NCI-H345 (cell line): ENCODE measurements at places on chromosomes 12 and 14.

GRCh38 chr14:87067061-87067460, 925.9 kb downstream of the GALC start:
- no peak for DNase-seq

- no peak for DNase-seq
Observed at GRCh38 chr14:93790966-93791365, 2.7 kb upstream of the PRIMA1 start.

DNA sequence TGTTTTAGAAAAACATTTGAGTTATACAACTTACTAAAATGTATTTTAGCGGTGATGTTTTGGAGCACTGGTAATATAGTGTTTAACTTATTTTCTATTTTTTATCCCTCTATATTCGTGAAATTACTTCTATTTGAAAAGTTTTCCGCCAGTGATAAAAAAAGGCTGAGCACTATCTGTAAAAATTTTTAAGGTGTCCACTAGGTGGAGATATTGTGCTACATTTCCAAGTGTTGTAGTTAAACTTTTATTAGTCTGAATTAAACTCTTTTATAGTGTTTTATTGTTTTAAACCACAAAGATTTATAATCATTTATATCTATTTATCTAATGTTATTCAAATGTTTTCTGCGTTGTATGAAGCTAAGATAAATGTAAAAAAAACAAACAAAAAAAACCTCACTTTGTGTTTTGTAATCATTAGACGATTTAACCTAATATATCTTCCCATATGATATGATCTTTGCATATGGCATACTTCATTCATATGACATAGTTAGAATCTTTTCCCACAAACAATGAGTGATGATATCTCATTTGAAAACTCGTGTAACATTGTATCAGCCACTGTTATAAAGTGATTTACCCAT, 11.8 kb downstream of the ALG10B start:
- DNase-seq = peak; percentile 5

DNA sequence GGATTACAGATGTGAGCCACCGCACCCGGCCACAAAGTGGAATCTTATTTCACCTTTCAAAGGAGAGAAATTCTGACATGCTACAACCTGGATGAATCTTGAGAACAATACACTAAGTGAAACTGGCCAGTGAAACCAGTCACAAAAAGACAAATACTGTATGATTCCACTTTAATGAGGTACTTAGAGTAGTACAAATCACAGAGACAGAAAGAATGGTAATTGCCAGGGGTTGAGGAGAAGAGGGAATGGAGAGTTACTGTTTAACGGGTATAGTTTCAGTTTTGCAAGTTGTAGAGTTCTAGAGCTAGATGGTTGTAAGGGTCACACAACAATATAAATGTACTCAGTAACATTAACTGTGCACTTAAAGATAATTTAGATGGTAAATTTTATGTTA, 33.4 kb downstream of the ADIPOR2 start:
- DNase-seq = no peak

DNA sequence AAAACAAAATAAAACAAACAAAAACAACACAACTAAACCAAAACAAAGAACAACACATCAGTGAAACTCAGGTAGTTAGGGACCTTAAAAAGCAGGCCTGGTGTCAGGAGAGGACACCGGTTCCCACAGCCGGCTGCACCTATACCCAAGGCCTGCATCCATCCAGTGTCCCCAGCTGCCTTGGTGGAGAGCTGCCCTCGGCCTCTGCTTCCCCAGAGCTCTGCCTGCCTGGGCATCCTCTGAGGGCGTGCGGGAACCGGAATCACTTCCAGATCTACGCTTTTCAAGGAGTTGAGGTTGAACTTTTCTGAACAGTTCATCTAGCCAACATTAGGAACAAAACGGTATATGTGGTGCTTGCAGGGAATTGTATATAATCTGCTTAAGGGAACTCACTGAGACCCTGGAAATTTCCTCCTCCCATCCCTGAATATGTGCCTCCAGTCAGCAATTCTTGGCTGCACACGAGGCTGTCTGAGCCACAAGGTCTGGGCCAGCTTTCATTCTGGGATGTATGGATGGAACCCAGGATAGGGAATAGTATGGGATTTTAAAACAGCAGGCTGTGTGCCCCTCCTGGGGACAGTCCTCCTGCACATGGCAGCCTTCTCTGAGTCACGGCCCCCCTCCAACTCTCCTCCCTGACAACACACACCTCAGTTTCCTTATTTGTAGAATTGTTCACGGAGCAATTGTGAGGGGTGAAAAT, 319.0 kb upstream of the RTL1 start:
- DNase-seq = no peak

DNA sequence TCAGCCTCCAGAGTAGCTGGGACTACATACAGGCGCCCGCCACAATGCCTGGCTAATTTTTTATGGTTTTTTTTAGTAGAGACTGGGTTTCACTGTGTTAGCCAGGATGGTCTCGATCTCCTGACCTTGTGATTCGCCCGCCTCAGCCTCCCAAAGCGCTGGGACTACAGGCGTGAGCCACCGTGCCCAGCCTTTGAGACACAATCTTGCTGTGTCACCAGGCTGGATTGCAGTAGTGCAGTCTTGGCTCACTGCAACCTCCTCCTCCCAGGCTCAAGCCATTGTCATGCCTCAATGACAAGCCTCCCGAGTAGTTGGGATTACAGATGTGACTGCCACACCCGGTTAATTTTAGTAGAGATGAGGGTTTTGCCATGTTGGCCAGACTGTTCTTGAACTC, 21.3 kb upstream of the STRN3 start:
- no peak for DNase-seq

- no peak for DNase-seq
Observed at GRCh38 chr14:87873741-87874140, 119.2 kb downstream of the GALC start.

- no peak for DNase-seq
Observed at GRCh38 chr12:93676408-93677194, 574 bp upstream of the CRADD start.

DNA sequence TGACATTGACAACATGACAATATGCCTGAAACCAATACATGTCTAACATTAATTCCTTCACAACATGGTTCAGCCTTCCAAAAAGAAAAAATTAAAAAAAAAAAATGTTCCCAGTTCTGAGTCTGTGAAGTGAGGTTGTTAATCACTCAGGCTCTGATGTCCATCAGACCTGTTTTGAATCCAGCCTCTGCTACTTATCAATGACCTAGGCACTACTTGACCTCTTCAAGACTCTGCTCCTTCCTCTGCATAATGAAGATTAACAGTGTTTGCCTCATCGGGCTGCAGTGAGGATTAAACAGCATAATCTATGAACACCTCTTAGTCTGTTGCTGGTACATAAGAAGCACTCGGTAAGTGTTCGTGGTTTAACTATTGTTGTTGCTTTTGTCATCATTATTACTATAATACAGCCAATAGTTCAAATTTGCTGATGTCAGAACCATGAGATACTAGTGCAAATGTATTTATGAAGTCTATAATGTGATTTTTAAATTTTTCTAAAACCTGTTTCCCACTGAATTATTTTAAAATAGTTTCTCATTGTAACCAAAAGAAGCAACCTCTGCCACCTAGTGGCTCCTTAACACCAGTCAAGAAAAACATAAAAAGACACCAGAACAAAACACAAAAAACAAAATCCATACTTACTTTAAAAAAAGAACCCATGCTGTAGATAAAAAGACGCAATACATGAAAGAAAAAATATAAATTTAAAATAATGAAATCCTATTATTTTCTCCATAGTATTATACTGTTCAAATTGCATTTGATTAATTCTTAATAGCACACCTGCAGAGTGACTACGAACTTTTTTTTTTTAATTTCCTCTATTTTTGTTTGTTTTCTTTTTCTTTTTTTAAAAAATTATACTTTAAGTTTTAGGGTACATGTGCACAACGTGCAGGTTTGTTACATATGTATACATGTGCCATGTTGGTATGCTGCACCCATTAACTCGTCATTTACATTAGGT, 20.3 kb upstream of the TMX1 start:
- DNase-seq = peak; percentile 13

DNA sequence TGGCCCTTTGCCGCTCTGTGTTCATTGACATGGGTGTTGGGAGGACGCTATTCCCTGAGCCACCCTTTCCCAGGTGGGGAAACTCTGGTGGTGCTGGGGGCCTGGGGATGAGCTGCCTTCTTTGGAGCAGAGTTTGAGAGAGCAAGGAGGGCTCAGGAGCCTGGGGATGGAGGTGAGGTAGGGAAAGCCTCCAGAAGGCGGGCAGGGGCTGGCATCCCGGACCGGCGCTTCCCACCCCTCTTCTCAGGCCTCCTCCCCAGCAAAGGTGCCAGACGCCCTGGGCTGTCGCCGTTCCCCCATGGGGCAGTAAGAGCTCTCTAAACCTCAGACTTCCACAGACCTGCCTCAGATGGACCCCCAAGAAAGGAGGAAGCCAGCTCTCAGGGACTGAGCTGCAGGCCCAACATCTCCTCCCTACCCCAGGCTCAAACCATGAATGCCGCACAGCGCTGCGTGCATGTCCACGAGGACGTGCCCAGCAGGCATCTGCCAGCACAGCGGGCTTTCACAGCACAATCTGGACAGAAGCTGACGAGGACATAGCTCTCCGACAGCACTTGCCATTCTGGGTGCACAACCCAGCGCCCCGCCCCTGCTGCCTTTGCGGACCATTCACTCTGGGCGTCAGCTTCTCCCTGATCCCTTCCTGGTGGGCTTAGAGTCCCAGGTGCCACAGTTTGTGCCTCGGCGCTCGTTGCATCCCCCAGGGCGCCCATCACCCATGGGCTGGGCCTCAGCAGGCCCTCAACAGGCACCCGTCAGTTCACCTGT, 14.9 kb upstream of the TTC7B start:
- no peak for DNase-seq

- no peak for DNase-seq
Observed at GRCh38 chr12:102766961-102767360, 150.1 kb downstream of the PAH start.

DNA sequence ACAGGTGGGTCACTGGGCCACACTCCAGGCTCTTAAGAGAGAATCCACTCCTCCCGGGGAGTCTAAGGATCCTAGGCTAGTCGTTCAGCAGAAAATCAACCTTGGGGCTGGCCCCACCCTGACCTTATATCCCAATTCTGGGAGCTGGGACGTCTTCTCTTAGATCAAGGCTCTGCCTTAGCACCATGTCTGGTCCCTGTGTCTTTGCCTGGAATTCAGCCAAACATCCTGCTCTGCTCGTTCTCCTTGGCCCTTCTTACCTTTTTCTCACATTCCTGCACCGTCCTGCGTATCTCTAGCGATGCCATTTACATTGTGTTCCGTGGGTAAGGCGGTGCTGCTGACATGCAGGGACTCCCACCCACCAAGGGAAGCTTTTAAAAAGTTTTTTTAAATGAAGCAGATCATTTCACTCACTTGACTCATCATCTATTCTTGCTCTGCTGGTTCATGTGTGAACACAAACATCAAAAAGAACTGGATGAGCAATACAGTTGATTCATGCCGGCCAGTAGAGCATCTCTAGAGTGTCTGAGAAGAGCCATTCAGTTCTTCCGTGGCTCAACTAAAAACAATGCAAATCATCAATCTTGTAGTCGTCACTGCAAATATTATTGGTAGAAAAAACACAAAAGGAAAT, 50.2 kb downstream of the KCNK13 start:
- peak; percentile 34 for DNase-seq

GRCh38 chr12:77504466-77504865, 326.2 kb upstream of the NAV3 start:
- no peak for DNase-seq

- no peak for DNase-seq
Observed at GRCh38 chr14:59150990-59151389, 37.5 kb upstream of the DAAM1 start.

GRCh38 chr12:6768990-6769389, 2.8 kb downstream of the PTMS start:
- peak; percentile 31 for DNase-seq

DNA sequence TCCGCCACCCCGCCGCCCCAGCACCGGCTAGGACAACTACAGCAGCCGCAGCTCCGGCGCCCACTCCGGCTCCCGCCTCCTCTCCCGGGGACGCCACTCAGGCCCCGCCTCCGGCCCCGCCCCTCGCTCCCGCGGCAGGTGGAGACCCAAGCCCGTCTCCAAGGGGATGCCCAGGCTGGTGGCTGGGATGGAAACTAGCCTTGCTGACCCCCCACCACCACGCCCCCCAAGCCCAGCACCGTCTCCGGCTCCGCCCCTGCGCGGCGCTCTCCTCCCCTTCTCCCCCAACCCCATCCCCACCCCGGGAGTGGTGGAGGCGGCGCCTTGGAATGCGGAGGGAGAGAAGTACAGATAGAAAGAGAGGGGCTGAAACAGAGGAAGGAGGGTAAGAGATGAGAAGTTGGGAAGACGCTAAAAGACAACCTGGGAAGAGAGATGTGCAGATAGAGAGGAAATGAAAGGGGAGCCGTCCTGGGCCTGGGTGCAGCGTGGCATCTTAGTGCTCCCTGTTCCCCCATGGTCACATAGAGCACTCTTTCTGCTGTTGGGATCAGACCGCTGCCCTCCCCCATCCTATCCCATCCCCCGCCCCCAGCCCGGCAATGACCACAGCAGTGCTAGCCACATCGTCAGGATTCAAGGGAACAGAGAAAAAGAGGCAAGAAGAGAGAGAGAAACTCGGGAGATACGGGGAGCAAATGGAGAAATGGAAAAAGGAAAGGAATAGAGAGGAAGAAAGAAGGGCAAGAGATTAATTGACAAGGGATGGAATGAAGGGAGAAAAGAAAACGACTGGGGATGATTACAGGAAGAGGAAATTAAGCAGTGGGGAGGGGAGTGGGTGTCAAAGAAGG, at the start of gene ITGA7:
Gene ITGA7 (minus strand): TSS at position 64 of the 854 bp plus-strand sequence. CDS start 222 bp downstream, outside the sequence.
- peak; percentile 82 for DNase-seq

- no peak for DNase-seq
Observed at GRCh38 chr14:54490445-54491175, 1.8 kb upstream of the GMFB start.

DNA sequence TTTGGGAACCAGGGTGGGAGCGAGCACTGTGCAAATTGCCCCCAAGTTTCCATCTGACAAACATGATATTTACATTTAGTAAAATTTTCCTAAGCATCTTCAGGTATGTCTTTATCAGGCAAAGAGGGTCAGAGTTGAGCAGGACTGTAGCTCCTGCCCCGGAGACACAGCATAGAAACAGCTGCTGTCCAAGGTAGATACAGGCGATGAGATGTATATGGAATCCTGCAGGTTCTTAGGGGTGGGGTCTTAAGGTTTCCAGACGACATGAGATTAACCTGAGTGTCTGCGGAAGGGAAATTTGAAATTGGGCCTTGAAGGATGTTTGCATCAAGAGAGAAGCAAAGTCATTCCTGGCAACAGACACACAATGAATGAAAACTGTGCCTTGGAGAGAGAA, 998.8 kb downstream of the AACS start:
- no peak for DNase-seq

- DNase-seq = no peak
Observed at GRCh38 chr12:115914122-115914521, 363.4 kb downstream of the MED13L start.
